ENCODE measurements at places on chromosomes 12 and 14.

- no peak for DNase-seq
These were observed 28.2 kb downstream of the G2E3 start for GRCh38 chr14:30587141-30587540.

DNA sequence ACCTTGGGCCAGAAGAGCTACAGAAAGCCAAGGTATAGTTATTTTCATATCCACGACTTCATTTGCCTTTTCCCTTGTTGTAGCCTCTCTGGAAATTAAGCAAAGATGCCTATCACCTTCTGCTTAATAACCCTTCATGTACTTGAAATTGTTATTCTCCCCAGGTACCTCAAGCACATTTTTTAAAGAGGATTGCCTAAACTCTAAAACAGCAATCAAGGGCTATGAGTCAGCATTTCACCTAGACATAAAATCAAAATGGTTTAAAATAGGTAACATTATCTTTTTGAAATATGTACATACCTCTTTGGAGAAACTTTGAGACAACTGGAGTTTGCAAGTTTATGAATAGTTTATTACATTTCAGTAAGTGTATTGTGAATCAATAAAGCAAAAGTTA is 11.6 kb downstream of the DTD2 start:
- DNase-seq = no peak

- DNase-seq = no peak
These were observed 78.3 kb downstream of the LGMN start for GRCh38 chr14:92670160-92670559.

GRCh38 chr12:25976289-25976688 is 17.8 kb downstream of the RASSF8 start:
- DNase-seq = no peak

GRCh38 chr14:90837355-90837754 is 21.1 kb upstream of the TTC7B start:
- no peak for DNase-seq

DNA sequence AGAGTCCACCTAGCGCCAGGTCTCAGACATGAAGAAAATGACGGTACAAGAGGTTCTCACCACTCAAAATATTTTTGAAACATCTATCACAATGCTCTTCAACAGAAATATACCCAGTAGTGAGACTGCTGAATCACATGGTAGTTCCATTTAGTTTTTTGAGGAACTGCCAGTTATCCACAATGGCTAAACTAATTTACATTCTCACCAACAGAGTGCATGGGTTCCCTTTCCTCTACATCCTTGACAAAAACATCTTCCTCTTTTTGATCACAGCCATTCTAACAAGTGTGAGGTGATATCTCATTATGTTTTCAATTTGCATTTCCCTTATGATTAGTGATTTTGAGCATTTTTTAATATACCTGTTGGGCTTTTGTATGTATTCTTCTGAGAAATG is 5.7 kb upstream of the GPR65 start:
- no peak for DNase-seq

Data from activated CD8-positive, alpha-beta memory T cell treated with anti-CD3 and anti-CD28 coated beads for 48 hours (primary cell).